ENCODE measurements at places on chromosomes 2 and 18. TPM values are rescaled to one million over a fixed set of nuclear protein-coding genes. Genes with fewer than 3 reads are reported as not detected.

DSG1 gene
- not detected for total RNA-seq

LBX2 gene
- total RNA-seq: 0.45 TPM

FOXD4L1 gene
- total RNA-seq: not detected

HTR2B gene
- total RNA-seq: not detected

SPEG gene
- total RNA-seq: 32.9 TPM

EML6 gene
- 0.67 TPM for total RNA-seq

MAL gene
- total RNA-seq: not detected

POTEI gene
- total RNA-seq: not detected

DNA sequence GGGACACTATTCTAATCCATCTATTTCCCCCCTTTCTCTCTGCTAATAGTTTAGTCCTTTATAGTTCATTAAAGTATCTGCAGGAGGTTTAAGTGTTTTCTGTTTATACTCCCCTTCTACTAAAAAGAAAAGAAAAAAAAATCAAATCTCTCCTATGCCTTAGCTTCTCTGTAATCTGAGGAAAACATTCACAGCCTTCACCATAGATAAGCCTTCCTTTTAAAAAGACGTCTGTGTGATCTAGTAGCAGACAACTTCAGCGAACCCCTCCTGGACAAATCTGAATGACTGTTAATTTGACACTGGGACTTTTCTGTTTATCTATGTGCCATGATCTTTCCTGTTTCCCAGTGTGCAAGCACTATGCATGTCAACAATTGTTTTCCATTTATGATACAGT is 70.4 kb upstream of the CDH19 start:
- DNase-seq: no peak

GRCh38 chr18:55322178-55322735 is 265.7 kb downstream of the TCF4 start:
- DNase-seq: peak; percentile 72

DNA sequence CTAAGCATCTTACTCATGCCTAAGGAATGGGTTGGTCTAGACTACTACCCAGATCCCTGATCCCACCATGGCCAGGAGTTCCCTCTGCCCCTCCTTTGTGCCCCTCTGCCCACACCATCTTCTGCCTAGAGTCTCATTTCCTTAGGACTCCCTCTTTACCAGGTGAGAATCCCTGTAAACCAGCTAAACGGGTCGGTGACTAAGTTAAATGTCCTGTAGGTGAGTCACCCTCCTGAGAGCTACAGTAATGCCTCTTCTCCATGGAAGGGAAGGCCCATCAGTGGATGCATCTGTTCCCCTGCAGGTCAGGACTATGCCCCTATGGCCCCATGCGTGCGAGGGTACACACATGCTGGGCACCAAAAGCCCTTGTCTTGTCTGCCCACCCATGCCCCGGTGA is 25.4 kb downstream of the PTGR3 start:
- peak; percentile 30 for DNase-seq

- DNase-seq: no peak
These were observed 12.8 kb upstream of the MBP start for GRCh38 chr18:77145364-77145901.

DNA sequence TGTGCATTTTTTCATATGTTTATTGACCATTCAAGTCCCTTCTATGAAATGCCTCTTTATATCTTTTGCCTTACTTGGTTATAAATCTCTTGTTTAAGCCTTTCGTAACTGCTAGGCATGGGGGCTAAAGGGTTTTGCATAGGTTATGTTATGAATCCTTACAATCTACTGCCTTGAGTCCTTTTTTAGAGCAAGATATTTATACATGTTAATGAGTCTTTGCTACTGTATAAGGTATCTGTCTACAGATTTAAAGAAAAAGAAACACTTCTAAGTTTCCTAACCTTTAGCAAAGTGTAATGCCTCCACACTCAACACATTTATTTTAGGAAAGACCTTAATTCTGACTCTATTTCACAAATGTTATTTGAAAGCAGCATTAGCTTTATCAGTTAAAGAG is 43.6 kb upstream of the XPO1 start:
- no peak for DNase-seq

DNA sequence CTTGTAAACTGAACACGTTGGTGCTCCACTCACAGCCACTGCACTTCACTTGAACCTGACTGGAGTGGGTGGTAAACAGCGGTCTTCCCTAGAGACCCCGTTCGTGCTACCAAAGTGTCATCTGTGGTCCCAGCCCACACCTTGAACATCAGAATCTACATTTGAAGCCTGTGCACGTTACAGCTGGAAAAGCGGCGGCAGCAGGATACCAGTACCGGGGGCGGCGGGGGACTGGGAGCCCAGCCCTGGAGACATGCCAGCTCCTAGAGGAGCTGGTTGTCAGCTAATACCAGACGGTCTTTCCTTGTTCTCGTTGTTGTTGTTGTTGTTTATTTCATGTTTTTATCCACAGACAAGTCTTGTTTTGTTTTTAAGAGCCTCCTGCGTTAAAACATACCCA is 156.7 kb downstream of the WDSUB1 start:
- DNase-seq: no peak

- peak; percentile 21 for DNase-seq
These were observed 420.2 kb downstream of the SUCLG1 start for GRCh38 chr2:84038866-84039265.

- no peak for DNase-seq
These were observed 1579.7 kb upstream of the SLC39A10 start for GRCh38 chr2:194077366-194077765.

GRCh38 chr18:31555971-31556747 is 35.5 kb upstream of the TTR start:
- peak; percentile 72 for DNase-seq

DNA sequence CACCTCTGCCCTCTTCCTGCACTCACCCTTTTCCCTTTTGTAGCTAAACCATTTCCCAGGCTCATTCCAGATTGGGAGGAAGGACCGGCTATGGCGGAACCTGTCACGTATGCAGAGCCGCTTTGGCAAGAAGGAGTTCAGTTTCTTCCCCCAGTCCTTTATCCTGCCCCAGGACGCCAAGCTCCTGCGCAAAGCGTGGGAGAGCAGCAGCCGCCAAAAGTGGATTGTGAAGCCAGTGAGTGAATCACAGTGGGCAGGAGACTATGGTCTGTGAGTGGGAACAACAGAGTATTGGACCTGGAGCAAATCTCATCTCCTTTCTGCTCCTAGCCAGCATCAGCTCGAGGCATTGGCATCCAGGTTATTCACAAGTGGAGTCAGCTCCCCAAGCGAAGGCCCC is 35.0 kb upstream of the CYP27A1 start:
- DNase-seq: no peak

DNA sequence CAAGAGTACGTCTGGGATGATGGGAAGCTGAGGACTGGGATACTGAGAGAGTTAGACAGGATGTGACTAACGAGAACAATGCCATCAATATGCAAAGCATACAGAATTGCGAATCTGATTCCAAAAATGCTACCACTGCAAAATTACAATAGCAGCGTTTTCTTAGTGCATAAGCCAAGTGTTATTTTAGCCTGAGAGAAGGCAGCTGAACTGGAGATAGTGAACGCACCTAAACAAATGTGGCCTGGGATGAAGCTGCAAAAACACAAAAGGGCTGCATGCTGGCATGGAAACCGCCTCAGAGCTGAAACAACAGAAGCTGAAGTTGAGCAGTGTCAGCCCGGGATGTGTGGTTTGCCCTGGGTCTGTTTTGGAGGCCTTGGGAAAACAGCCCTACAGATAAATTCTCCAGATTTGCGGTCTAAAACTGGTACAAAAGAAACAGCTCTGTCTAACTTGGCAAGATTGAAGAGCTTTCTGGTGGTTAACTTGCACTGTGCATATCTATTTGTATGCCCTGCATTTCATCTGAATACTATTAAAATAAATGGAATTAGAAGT is 45.5 kb downstream of the LYPD6 start:
- DNase-seq: peak; percentile 72

GRCh38 chr2:140508756-140509155 is 1622.1 kb downstream of the LRP1B start:
- DNase-seq: no peak

GRCh38 chr18:63161761-63162195 is 157.8 kb downstream of the BCL2 start:
- DNase-seq: peak; percentile 79

DNA sequence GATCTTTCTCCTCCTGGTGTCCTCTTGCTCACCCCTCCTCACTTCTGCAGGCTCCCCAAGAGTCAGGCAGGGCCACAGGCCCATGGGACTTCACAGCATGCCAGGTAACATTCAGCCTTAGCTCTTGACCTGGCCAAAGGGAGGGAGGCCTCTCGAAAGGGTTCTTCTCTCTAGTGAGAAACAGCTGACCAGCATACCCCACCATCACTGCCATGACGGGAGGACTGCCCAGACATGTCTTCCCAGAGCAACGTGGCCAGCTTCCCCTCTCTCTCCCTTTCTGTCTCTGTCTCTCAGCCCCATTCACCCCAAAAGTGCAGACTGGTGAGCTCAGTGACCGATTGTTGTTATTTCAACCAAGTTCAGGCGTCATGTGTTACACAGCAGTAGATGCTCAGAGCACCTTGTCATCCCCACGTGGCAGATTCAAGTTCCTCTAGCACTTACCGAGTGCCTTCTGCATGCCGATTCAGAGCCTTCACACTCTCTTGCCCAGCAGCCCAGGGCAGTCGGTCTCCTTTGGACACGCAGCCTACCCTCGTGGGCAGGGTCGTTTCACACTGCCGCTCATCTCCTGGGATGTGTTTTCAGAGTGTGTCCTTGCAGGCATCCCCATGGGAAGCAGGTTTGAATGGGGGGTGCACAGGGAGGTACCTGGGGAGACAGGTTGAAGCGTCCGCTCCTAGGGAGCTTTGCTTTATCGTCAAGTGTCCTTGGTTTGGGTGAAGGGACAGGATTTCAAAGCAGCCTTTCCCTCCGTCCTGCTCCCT is 259.9 kb downstream of the NDUFA10 start:
- no peak for DNase-seq

DNA sequence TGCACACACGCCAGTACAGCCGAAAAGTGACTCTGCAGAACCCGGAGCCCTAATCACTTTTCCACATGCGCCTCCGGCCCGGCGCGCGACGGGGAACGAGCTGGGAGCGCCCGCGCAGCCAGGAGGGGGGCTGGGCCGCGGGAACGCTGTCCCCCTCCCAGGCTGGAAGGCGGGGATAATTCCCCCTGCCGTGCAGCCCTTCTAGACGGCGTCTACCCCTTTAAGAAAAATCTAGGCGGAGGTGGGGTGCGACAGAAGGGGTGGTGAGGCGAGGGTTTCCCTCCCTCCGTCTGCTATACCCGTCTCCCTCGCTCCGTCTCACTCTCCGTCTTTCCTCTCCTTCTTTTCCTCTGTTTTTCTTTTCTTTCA is 2.4 kb downstream of the CYP26B1 start:
- DNase-seq: no peak

DNA sequence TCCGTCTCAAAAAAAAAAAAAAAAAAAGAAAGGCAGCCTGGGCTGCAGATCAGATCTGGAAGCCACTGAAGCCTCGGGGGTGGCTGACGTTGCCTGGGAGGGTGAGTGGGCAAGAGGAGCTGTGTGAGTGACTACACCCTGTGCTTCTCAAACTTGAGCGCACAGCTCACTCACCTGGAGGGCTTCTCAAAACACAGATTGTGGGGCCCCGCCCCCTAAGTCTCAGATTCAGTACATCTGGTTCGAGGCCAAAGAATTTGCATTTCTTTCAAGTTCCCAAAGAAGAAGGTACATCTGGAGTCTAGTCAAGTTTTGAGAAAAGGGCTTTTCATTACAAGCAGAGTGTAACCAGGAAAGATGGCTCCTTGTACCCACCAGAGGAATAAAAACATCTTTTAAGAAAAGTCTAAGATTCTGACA is 97.7 kb upstream of the CAB39 start:
- DNase-seq: no peak

DNA sequence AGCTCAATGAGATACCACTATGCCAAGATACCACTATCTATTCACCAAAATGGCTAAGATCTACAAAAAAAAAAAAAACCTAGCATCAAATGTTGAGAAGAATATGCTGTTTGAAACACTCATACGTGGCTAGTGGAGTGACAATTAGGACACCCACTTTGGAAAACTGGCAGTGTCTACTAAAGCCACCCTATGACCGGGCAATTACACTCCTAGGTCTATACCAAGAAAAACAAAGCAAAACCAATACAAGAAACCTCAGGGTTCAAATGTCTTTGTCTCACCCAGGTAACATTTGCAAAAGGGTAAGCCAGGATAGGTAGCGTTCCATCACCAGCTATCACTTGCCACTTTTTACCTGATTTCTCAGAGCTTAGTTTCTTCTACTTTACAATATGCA is 123.6 kb upstream of the CAB39 start:
- no peak for DNase-seq

GRCh38 chr18:9482790-9483189 is 7.5 kb downstream of the RALBP1 start:
- no peak for DNase-seq

GRCh38 chr2:226794196-226794661 is 5.4 kb downstream of the IRS1 start:
- DNase-seq: no peak

DNA sequence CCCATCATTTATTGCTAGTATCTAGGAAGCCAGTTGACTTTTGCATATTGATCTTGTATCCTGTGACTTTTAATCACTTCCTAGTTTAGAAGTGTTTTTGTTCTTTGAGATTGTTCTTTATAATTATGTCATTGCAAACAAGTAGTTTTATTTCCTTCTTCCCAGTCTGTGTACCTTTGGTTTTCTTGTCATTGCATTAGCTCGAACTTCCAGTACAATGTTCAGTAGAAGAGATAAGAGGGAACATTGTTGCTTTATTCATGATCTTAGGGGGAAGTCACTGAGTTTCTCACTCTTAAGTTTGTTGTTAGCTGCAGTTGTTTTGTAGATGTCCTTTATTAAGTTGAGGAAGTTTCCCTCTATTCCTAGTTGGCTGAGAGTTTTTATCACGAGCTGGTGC is 61.0 kb downstream of the TRAPPC12 start:
- no peak for DNase-seq

DNA sequence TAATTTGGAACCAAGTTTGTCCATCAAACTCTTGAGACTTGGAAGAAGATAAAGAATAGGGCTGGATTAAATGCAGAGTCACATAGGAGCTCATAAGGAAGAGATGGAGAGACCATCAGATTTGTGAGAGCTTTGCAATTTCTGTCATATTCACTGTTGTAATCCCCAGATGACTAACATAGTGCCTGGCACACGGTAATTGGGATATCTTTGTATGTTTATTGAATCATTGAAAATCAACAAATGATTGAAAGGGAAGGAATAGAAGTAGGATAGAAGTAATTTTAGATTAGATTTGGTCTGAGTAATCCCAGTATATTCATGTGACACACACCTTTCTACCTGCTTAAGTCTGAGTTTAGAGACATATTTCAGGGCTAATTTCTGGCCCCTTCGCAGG is 75.4 kb downstream of the LCLAT1 start:
- DNase-seq: no peak
